Mononuclear cell (primary cell): ENCODE measurements at places on chromosomes 2 and 18. TPM values are rescaled to one million over a fixed set of nuclear protein-coding genes. Genes with fewer than 3 reads are reported as not detected.

The LINC00305 gene
- total RNA-seq: not detected

The CD8A gene
- total RNA-seq: 25.6 TPM

The ACADL gene
- not detected for total RNA-seq

The C2orf78 gene
- not detected for total RNA-seq

The RNF25 gene
- total RNA-seq: 21.1 TPM

The MCEE gene
- 6.8 TPM for total RNA-seq

The ALLC gene
- total RNA-seq: not detected

The TMEM17 gene
- 0.21 TPM for total RNA-seq

The CCDC74B gene
- 0.10 TPM for total RNA-seq

The MBOAT2 gene
- 9.2 TPM for total RNA-seq

The GPR45 gene
- not detected for total RNA-seq

The DOK1 gene
- 2.9 TPM for total RNA-seq

The COLEC11 gene
- not detected for total RNA-seq
